Brain microvascular endothelial cell (primary cell): ENCODE measurements at places on chromosomes 16 and 17.

- DNase-seq: no peak
Observed at GRCh38 chr17:74316220-74316619, 9.8 kb upstream of the KIF19 start.

DNA sequence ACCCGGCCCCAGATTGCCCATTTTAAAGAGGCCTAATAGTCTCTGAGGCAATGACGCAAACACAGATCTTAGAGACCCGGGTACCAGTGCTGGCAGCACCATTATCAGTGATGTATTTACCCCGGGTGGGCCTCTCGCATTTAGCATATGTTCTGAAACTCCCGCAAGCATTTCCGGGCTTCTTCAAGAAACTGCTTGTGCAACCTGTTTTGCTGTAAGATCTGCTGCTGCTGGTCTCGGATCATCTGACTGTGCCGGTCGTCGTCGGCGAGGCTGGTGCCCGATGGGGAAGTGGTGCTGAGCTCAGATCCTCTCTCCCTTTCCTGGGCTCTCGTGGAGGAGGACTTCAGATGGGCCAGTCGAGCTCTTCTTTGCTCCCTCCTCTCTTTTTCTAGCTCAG, 12.5 kb downstream of the CEP295NL start:
- DNase-seq: no peak

DNA sequence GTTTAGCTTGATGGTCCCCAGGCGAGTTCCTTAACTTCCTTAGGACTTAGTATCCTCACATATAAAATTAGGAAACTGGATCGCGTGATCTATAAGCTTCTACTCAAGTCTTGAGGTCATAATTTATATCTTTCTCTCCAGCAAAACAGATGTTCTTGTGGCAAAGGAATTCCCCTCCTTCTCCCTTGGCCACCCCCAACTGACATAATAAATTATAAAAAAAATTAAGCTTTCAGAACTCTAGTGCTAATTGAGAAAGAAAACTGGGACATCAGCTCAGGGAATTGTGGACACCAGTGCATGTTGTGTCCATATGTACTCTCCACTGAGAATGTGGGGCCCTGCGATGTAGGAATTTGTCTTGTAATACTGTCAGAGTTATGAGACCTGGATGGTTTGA, 13.5 kb downstream of the GNAO1 start:
- DNase-seq: no peak

- DNase-seq: no peak
Observed at GRCh38 chr16:10663146-10663545, 31.6 kb downstream of the TEKT5 start.

GRCh38 chr16:11668623-11669379, 546 bp downstream of the SNN start:
- no peak for DNase-seq

DNA sequence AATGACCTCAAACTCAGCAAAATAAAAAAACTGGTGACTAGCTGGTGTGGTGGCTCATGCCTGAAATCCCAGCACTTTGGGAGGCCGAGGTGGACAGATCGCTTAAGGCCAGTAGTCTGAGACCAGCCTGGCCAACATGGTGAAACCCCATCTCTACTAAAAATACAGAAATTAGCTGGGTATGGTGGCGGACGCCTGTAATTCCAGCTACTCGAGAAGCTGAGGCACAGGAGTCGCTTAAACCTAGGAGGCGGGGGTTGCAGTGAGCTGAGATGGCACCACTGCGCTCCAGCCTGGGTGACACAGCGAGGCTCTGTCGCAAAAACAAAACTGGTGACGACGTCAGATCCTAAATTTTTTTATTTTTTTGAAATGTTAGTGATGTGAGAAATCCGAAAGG, 82.6 kb upstream of the TOB1 start:
- DNase-seq: no peak
